ENCODE measurements at places on chromosomes 12 and 14. TPM values are rescaled to one million over a fixed set of nuclear protein-coding genes. Genes with fewer than 3 reads are reported as not detected.
A peak's percentile ranks its signal among the peaks of the same experiment; 100 is the strongest.

CLEC12A gene
- not detected for total RNA-seq

SYCP3 gene
- total RNA-seq = 0.26 TPM

RGS6 gene
- total RNA-seq = not detected

- no peak overlapping the region for H3K27ac ChIP-seq
- H3K4me3 ChIP-seq = no peak overlapping the region
- no peaks in the 10 kb centered on the region for H3K4me1 ChIP-seq
- no peaks in the 10 kb centered on the region for H3K27me3 ChIP-seq
- no peak for DNase-seq
- H3K36me3 ChIP-seq = no peaks in the 10 kb centered on the region
These were observed 136.5 kb downstream of the SPTSSA start for GRCh38 chr14:34325493-34325892.

DNA sequence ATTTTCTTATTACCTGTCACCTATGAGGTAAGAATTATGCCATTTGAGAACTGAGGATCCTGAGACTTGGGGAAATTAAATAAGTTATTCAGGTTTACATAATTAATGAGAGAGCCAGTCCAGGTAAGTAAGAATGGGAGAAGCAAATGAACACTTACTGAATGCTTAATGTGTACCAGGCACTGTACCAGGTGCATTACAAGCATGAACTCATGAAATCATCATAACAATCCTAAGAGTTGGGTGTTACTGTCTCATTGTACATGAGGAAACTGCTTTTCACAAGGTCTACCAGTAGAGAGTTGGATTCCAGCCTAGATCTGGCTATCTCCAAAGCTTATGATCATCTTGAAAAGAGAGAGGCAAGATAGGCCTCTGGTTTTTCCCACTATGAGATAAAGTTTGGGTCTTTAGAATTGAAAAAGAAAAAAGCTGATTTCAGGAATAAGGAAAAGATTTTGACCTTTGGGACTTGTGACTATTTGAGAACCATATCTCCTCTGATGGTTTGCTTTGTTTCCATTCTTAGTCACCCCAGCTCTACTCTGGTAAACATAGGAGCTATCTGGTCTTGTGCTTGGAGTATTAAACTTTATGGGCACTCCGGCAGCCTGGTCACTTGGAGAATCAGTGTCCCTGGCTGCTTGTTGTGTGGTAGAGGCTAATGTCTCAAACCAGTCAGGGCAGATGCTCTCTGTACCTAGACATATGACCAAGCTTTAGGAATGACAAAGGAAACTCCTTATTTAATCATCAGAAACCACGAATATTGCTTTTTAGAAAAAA is 48.0 kb downstream of the PTHLH start:
- H3K36me3 ChIP-seq = no peaks in the 10 kb centered on the region
- no peak for DNase-seq
- no peak overlapping the region for H3K4me3 ChIP-seq
- H3K27ac ChIP-seq = no peak overlapping the region
- peaks cover 8% of the 10 kb centered on the region for H3K27me3 ChIP-seq

DNA sequence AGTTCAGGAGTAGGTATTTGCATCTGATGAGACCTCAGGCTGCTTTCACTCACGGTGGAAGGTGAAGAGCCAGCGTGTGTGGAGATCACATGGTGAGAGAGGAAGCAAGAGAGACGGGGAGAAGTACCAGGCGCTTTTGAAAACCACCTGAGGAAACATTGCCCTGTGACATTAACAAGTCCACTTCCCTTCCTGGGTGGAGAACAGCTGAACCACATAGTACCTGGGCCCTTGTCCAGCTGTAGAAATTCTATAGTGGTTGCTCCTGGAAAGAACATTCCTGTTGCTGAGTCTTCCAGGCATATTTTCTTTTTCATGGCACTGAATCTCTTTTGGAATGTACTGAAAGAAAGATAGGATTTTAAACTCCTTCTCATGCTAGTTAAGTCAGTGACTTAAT is 87.3 kb upstream of the RIN3 start:
- H3K27ac ChIP-seq = no peak overlapping the region
- H3K4me1 ChIP-seq = peaks cover 5% of the 10 kb centered on the region
- H3K36me3 ChIP-seq = no peaks in the 10 kb centered on the region
- no peaks in the 10 kb centered on the region for H3K27me3 ChIP-seq

- H3K4me1 ChIP-seq = no peaks in the 10 kb centered on the region
- H3K27me3 ChIP-seq = peaks cover 16% of the 10 kb centered on the region
- no peak overlapping the region for H3K4me3 ChIP-seq
- H3K27ac ChIP-seq = no peak overlapping the region
- H3K36me3 ChIP-seq = no peaks in the 10 kb centered on the region
- no peak for DNase-seq
These were observed 7.9 kb upstream of the CEP170B start for GRCh38 chr14:104856869-104857860.

- peaks cover 65% of the 10 kb centered on the region for H3K36me3 ChIP-seq
- no peak for DNase-seq
- H3K4me1 ChIP-seq = no peaks in the 10 kb centered on the region
- no peaks in the 10 kb centered on the region for H3K27me3 ChIP-seq
- no peak overlapping the region for H3K27ac ChIP-seq
These were observed 15.1 kb downstream of the ZC2HC1C start for GRCh38 chr14:75084513-75084912.

- no peaks in the 10 kb centered on the region for H3K27me3 ChIP-seq
- DNase-seq = no peak
- peaks cover 5% of the 10 kb centered on the region for H3K36me3 ChIP-seq
- no peak overlapping the region for H3K27ac ChIP-seq
These were observed 67.1 kb upstream of the SRSF5 start for GRCh38 chr14:69699748-69700303.

- no peak overlapping the region for H3K4me3 ChIP-seq
These were observed 1454.6 kb downstream of the AACS start for GRCh38 chr12:126519833-126520232.

DNA sequence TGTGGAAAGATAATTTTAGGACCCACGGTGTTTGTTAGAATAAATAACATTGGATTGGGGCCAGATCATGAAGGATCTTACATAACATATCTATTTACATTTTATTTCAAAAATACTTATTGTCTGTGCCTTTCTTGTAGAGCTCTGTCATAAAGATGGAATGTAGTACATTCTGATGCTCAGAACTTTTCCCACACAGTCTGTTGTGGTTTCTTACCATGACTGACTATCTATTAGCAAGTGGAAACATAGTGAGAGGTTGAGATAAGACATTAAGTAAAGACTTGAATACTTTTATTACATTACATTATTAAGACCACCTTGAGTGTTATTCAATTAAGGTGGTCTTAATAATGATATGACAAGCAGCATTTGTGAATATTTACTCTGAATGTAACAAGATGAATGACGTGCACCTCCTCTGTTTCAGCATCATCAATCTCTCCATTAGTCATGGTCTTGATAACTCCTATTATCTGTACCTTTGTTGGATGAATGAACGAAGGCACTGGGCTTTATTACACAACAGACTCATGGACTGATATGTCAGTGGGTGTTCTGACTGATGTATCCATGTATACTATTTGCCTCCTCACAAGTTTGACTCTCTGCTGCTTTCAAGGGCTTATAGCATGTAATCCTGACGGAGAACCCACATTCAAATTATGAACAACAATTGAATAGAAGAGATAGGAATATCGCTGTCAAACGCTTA is 883.0 kb upstream of the FLRT2 start:
- no peaks in the 10 kb centered on the region for H3K4me1 ChIP-seq
- no peaks in the 10 kb centered on the region for H3K36me3 ChIP-seq
- no peak overlapping the region for H3K27ac ChIP-seq

- H3K4me3 ChIP-seq = no peak overlapping the region
- no peaks in the 10 kb centered on the region for H3K4me1 ChIP-seq
- no peak for DNase-seq
- H3K27me3 ChIP-seq = no peaks in the 10 kb centered on the region
These were observed 33.0 kb downstream of the METAP2 start for GRCh38 chr12:95506707-95507523.

DNA sequence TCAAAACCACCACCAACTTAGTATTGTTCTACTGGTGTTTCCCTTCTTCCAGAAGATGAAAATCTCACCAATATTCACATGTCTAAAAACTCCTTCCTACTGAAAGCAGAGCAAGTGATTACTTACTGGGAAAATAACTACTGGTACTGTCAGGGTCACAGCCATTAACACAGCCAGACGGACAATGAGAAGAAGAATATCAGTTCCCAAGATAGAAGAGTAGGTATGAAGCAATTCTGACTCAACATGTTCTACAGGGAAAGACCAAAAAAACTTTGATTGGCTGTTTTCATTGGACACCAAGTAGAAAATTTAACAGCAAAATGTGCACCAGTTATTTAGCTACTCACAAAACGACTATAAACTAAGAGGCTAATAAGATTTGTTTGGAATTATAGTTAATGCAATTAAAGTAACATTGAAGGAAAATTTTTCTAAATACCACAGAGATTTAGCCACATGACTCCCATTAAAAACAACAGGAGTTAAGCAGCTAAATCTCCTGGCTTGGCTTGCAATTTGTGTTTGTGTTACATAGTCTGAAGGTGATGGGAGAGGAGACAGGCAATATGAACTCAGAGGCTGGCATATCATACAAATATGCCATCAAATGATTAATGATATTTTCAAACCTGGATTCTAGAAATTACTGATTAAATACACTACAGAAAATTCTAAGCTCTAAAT is 9.5 kb downstream of the SLC38A2 start:
- H3K27me3 ChIP-seq = no peaks in the 10 kb centered on the region
- peaks cover 91% of the 10 kb centered on the region for H3K36me3 ChIP-seq
- no peak overlapping the region for H3K27ac ChIP-seq
- no peak for DNase-seq
- no peak overlapping the region for H3K4me3 ChIP-seq
- peaks cover 42% of the 10 kb centered on the region for H3K4me1 ChIP-seq

- no peaks in the 10 kb centered on the region for H3K4me1 ChIP-seq
- H3K36me3 ChIP-seq = no peaks in the 10 kb centered on the region
- no peaks in the 10 kb centered on the region for H3K27me3 ChIP-seq
These were observed 361.6 kb downstream of the AEBP2 start for GRCh38 chr12:19800884-19801283.

DNA sequence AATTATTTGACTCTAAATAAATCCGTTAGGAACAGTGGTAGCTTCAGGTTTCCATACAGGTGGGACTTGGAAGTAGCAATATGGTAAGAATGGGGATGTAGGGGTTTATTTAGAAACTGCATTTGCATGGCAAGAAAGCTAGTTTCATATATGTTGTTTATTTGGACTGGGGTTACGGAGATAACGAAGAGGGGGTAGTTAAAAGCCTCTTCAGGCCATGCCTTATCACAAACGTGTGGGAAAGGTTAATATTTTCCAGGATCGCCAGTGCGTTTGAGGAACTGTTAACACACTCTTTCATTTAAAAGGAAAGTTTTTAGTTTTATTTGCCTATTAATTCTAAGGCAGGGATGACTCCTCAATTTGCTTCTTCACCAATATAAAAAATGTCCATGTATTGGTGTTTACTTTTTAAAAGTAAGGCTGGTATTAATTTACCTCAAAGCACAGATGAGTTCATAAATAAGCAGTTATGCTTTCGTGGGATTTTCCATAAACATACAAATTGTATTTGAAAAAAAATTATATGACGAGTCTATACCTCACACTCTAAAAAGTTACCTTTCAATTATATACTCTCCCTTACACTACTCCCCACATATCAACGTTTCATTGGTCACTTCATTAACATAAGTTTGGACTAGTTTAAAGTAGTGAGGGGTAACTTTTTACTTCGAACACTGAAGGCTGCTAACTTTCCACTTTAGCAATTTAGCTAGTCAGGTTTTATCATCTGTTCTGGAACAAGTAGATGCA is 814 bp downstream of the RAB2B start:
- peaks cover 19% of the 10 kb centered on the region for H3K36me3 ChIP-seq
- no peak for DNase-seq
- peaks cover 16% of the 10 kb centered on the region for H3K4me1 ChIP-seq
- no peaks in the 10 kb centered on the region for H3K27me3 ChIP-seq
- H3K27ac ChIP-seq = peak overlapping the region; percentile 75
- H3K4me3 ChIP-seq = peak overlapping the region; percentile 77

GRCh38 chr12:120887253-120888043 is 16.7 kb downstream of the SPPL3 start:
- peaks cover 25% of the 10 kb centered on the region for H3K4me1 ChIP-seq
- DNase-seq = no peak
- H3K36me3 ChIP-seq = no peaks in the 10 kb centered on the region
- H3K27ac ChIP-seq = no peak overlapping the region
- no peaks in the 10 kb centered on the region for H3K27me3 ChIP-seq
- no peak overlapping the region for H3K4me3 ChIP-seq

DNA sequence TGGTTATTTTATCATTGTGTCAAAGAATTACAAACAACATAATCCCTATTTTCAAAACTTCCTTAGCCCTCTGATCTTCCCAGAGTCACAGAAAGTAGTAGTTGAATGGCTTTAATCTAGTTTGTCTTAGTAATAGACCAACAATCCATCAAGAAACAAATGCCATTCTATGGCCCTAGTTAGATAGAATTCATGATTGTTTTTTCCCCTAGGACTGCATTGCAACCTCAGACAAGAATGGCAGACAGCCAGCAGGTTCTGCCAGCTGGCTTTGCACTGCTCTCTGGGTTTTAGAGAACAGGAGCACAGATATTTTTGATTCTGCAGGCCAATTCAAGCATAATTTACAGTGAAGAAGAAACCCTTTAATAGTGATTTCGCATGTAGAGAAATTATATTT is 33.8 kb downstream of the SYT1 start:
- H3K27me3 ChIP-seq = no peaks in the 10 kb centered on the region
- no peaks in the 10 kb centered on the region for H3K4me1 ChIP-seq
- no peaks in the 10 kb centered on the region for H3K36me3 ChIP-seq
- H3K27ac ChIP-seq = no peak overlapping the region
- no peak overlapping the region for H3K4me3 ChIP-seq

DNA sequence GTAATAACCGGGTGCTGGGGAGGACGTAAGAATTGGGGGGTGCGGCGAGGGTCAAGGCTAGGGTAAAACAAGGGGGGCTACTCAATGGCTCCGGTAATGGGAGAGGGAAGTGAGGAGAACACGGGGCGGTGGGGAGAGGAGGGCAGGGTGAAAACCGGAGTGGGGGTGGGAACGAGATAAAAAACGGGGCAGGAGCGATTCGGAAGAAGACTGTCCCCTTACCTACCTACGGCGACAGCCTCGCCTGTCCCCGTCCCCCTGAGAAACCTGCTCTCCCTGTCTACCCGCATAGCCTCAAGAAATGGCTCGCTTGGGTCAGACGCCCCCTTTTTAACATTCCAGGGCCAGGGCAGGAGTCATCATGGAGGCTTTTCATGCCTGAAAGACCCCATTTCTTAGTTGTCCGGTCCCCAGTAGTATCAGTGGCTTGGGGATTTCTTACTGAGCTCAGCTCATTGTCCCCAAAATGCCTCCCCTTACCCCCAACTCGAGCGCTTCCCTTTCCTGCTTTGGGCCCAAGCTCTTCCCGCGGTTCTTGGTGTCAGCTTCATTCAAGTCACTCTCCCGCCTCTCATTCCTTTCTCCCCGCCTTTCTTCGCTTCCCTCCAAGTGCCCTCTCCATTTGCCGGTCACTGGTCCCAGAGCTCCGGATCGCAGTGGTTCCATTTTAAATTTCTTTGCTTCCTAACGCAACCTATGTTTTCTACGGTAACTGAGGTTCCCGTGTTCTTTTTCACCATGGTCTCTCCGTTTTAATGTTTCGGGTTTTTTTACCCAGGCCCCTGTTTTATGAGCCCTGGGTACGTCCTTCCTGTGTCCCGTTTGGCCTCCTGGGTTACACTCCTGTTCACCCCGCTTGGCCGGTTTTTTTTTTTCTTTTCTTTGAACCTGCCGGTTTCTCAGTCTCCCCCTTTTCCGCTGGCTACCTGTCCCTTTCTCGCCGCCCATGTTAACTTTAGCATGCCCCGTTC is 1.2 kb upstream of the WSB2 start:
- peaks cover 16% of the 10 kb centered on the region for H3K4me1 ChIP-seq
- H3K36me3 ChIP-seq = no peaks in the 10 kb centered on the region
- DNase-seq = no peak
- no peaks in the 10 kb centered on the region for H3K27me3 ChIP-seq
- peak overlapping the region; percentile 83 for H3K27ac ChIP-seq
- peak overlapping the region; percentile 86 for H3K4me3 ChIP-seq
